Endodermal cell (in vitro differentiated cells): ENCODE measurements at places on chromosomes 4 and X.

DNA sequence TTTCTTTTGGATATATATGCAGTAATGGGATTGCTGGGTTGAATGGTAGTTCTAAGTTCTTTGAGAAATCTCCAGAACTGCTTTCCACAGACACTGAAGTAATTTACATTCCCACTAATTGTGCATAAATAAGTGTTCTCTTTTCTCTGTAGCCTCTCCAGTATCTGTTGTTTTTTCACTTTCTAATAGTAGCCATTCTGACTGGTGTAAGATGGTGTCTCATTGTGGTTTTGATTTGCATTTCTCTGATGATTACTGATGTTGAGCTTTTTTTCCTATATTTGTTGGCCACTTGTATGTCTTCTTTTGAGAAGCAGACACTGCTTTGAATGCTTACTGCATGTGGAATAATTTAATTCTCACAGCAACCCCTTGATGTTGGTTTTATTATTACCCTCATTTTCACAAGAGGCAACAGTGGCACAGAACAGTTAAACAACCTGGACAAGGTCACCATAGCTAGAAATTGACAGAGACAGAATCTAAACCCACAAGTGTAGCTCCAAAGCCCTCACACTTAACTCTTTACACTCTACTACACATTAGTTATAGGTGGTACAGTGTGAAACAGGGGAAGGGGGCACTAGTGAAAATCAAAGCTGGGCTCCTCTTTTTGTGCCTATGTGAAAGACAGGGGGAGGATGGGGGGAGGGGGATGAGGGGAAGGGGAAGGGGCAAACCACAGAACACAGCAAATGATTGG, 96.1 kb downstream of the REELD1 start:
- DNase-seq: no peak

GRCh38 chr4:138992676-138993075, 22.9 kb upstream of the NOCT start:
- DNase-seq: peak; percentile 27

- no peak for DNase-seq
Measured at GRCh38 chr4:54395013-54395527, 166.0 kb downstream of the PDGFRA start.

GRCh38 chrX:53605004-53605403, 81.5 kb downstream of the HUWE1 start:
- DNase-seq: no peak

DNA sequence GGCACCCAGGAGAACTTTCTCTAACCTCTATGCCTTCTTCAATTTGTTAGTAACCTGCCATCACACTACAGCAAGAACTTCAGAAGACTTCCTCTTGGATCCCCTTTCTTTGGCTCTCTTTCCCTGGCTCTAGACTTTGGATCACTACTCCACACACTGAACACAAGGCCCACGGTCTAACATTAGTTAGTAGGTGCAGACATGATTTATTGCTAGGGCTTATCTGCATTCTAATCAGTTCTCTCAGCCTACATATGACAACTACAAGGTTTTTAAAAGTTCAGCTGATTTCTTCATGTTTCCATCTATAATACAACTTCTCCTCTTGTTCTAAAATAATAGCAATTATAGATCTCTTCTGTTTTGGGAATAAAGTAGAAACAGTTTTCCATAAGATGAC, 209.1 kb upstream of the ANXA10 start:
- no peak for DNase-seq

DNA sequence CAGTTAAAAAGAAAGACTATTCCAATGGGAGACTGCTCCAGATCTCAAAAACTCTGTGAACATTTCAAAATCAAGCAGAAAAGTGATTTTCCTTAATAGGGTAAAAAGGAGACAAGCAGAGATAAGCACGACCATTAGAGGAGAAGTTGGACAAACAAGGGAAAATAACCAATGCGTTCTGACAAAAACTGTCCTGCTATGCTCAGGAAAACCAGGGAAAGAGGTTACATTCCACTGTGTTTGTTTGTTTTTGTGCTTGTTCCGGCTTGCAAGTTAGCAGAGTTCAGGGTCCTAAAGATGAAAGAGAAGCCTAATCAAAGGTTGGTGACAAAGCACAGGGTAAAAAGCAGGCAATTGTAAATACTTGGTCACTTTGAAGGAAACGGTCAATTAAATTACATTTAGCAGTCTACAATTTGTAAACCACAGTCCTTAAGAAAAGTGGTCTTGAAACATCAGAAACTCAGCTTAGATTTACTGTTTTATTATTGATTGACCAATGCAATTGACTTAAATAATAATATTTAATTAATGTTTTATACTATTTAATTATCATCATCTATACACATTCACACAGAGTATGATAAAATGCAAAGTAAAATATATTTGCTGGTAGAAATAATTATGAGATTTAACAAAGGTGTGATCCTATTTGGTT, 186.2 kb upstream of the CPXCR1 start:
- DNase-seq: no peak

- DNase-seq: no peak
Measured at GRCh38 chr4:182318256-182318655, 75.1 kb downstream of the TENM3 start.

GRCh38 chr4:7398104-7398423, 36.7 kb downstream of the PSAPL1 start:
- peak; percentile 39 for DNase-seq

DNA sequence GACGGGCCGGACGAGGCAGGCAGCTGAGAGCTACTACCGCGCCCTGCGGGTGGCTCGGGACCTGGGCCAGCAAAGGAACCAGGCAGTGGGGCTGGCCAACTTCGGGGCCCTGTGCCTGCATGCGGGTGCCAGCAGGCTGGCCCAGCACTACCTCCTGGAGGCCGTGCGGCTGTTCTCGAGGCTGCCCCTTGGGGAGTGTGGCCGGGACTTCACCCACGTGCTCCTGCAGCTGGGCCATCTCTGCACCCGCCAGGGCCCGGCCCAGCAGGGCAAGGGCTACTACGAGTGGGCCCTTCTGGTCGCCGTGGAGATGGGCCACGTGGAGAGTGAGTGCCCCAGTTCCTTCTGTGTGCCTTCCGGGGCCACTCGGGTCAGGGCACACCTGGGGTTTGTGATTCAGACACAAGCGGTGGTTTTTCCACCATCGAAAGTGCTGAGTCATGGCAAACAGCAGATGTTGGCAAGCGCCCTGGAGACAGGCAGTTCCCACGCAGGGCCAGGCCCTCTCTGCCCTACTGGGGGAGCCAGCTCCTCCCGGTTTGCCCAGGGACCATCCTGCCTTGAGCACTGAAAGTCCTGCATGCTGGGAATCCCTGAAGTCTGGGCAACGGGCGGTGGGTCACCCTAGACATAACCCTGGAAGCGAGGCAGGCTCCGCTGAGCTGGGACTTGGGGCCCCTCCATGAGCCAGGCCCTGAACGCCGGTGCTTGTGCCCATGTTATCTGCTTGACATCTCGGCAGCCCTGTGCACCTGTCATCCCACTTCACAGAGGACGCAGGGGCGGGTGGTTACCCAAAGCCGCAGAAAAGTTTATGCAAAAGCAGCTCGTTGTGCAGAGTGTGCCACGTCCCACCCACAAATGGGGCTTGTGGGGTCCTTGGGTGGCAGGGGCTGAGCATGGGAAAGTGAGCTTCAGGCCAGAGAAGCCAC, 29.5 kb downstream of the SH3TC1 start:
- no peak for DNase-seq

- DNase-seq: no peak
Measured at GRCh38 chr4:58732973-58733372, 1622.8 kb upstream of the IGFBP7 start.

DNA sequence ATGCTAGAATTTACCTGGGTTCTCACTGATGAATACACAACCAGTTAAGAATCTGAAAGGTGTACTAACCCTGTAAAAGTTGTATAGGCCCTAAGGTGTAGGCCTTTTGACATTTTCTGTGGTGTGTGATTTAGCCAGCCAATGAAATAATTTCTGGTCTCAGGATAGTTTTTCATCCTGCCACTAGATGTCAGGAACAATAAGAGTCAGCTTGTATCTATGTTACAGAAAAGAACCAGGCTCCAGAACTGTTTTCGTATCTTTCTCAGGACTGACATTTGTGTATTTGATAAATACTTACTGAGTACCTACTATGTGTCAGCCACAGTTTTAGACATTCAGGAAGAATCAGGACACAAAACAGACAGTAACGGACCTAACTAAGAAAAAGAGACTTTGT, 673.6 kb upstream of the TENM3 start:
- no peak for DNase-seq

- DNase-seq: peak; percentile 80
Measured at GRCh38 chr4:41882625-41883347, 52.4 kb upstream of the TMEM33 start.

GRCh38 chr4:176313596-176314336, 6.0 kb upstream of the SPCS3 start:
- DNase-seq: no peak

- no peak for DNase-seq
Measured at GRCh38 chrX:12751887-12752286, 39.3 kb upstream of the PRPS2 start.

- no peak for DNase-seq
Measured at GRCh38 chr4:149997881-149998421, 80.3 kb upstream of the DCLK2 start.

DNA sequence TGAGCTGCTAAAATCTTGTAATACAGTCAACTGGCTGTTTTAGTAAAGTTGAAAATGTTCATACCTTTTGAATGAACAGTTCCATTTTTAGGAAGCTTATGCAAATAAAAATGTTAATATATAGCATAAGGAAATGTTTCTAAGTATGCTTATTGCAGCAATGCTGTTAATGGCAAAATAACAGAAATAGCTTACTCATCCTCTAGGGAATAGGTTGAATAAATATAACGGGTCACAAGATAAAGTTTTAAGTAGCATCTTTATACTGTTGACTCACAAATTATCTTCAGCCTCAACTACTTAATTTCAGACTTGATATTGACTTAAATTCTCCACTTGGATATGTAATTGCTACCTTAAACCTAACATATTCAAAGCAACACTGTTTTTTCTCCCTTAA, 27.7 kb downstream of the HERC3 start:
- no peak for DNase-seq

DNA sequence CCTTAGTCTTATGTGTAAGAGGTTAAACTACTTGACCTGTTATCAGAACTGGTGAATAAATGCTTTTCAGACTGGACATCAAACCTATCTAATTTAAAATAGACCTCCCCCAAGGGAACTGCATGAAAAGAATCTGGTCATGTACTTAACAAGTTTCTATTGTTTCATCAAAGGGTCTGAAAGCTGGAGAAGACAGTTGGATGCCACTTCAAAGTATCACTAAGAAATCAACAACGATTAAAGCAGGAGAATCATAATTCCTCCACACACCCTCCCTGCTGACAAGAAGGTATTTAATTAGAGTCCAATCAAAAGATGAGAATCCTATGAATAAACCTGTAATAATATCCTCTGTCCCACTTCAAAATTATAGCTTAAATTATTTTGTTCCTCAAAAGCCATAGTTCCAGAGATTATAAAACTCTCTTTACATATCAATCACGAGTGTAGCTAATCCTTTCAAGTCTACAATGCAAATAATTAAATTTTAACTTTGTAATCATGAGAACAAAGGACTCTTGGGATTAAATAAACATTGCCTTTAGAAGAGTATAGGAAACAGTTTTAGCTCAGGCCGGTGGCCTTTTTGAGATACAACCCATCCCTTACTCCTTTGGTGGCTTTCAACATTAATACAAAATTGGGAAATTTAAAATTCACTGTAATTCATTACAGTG, 35.1 kb downstream of the TSPAN5 start:
- DNase-seq: no peak

GRCh38 chrX:22203186-22203585, 69.5 kb upstream of the CBLL2 start:
- DNase-seq: no peak

DNA sequence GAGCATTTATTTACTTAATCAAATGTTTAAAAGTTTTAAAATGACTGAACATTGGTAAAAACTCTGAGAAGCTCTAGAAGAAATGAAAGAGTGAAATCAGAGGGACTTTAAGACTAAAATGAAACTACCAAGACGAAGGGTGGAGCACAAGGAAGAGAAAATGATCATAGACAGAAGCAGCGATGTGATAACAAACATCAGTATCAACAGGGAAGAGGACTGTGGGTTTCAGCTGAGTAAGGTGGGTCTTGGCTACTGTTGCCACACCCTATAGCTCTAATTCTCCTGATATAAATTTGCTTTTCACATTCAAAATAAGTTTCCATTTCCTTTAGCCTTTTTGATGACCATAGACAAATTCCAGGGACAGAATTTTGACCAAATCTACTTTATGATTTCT, 18.4 kb downstream of the SOD3 start:
- no peak for DNase-seq

- no peak for DNase-seq
Measured at GRCh38 chr4:142549726-142550463, 296.2 kb downstream of the INPP4B start.

DNA sequence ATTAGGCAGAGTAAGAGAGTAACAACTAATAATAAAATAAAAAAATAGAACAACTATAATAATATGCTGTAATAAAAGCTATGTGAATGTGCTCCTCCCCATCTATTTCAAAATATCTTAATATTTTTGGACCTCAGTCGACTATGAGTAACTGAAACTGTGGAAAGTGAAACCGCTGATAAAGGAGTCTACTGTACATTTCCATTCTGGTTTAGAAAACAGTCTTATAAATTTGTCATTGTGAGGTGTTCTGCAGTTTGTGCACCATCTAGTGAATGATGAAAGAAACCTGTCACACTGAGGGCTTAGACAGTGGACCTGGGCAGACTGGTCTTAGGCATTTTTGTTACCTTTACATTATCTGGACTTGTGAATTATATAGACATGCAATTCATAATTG, 42.0 kb downstream of the TMEM150C start:
- DNase-seq: no peak

DNA sequence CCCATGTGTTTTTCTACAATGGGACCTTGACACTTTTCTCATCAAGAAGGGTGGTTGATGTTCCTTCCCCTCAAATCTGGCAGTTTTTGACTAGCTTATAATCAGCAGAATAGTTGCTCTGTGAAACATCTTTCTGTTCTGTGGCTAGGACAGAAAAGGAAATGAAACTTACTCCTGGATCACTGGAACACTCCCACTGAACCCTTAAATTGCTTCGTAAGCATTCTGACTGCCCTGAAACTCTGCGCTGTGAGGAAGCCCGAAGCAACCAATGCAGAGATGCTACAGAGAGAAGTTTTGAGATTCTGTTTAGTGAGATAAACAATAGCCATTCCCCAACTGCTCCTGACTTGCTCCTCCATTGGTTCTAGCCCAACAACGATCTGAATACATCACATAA, 602.2 kb downstream of the CENPC start:
- DNase-seq: no peak

DNA sequence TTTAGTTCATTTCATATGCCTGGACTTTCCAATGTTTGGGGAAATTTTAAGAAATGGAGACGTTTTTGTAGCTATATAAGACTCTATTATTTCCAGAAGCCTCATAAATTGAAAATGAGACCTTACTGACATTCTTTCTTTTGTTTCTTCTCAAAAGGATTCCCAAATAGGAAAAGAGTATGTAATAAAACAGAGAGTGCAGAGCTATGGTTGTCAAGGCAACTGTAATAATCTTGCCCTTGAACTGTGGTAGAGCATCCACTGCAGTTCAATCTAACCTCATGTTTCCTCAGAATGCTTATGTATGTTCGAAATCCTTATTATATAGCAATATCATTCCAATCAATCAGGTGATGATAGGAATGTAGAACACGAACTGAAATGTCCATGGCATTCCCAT, 54.1 kb downstream of the AMELX start:
- DNase-seq: no peak
